ENCODE measurements at places on chromosomes 7 and 10.

DNA sequence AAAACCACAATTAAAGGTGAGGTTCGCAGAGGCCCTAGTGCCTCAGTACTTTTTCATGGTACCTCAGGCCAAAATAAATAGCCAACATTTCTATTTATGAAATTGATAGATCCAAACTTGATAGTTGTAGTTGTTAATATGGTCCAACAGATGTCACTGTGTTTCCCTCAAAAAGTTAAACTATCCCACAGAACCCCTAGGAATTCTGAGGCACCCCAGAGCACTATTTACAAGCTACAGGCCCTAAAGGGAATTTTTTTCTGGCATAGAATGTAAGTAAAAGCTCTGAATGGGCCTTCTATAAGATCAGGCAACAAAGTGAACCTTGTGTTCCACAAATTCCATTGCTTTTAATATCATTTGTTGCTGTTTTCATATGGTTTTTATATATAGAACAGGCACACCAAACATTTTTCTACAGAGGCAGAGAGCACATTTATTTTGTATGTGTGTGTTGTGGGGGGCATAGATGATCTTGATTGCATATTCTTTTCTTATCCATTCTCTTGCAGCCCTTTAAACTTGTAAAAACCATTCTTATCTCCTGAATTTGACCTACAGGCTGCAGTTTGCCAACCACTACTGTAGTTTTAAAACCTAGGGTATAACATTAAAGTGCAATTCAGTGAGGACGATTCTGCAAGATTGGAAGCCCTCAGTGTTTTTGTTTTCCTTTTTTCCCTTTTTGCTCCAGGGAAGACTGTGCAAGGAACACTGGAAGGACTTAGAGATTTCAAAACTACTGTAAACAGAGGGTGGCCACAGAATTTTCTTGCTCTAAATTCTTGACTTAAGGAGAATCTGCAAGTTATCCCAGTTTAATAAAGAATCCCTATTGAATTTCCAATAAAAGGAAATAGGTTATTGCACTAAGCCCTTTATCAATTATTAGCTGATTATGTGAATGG is 3.5 kb upstream of the ARL4A start:
- DNase-seq, result no peak

DNA sequence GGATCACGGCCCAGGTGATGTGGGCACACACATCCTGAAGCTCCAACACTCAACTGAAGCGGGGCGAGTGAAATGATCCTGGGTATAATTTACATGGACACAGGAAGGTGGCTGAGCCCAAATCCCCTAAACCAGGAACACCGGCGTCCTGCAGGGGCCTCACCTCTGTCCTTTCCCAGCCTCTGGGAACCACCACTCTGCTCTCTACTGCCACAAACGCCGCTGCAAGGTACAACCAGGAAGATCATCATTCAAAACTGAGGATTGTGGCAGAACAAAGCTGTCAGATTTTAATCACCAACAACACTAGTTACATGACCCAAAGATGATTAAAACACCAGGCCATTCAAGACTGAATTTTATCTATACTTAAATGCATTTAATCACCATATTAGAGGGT is 104.0 kb downstream of the DIP2C start:
- DNase-seq, result no peak

DNA sequence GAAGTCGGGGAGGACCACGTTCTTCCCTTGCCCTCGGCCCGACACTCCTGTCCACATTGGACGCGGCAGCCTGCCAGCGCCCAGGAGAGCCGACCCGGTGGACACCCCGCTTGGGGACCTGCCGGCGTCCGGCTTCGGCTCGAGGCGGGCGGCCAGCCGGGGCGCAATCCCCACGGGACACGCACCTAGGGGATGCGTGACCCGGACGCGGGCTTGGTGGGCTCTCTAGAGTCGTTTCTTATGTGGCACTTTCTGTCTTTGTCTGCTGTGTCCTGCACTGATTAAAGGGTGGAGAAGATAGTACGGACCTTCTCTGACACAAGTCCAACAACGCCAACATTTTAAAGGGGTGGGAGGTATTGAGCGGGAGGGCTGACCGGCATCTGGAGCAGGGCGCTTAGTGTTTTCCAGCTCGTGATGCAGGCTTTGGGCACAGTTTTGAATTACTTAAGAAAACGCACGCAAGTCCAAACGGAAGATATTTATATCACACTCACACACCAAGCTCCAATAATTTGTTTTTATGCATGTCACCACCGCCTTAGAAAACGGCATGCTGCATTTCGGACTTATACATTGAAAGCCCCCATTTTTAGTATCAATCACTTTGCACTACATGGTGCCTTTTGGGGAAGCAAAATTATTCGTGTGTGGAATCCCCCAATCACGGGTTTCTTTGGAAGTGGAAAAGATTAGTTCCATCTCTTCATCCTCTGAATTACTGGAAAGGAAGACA is 3.9 kb upstream of the SPAG6 start:
- DNase-seq, result no peak

GRCh38 chr7:129093867-129094456 is 39.1 kb upstream of the TNPO3 start:
- no peak for DNase-seq

- DNase-seq, result no peak
Observed at GRCh38 chr7:22563621-22564241, 63.7 kb upstream of the STEAP1B start.

Data from stimulated activated CD4-positive, alpha-beta T cell treated with anti-CD3 and anti-CD28 coated beads, Interleukin-15, amount 100 ng/mL, for 1 hour (primary cell).